ENCODE measurements at places on chromosomes 16 and 17.

DNA sequence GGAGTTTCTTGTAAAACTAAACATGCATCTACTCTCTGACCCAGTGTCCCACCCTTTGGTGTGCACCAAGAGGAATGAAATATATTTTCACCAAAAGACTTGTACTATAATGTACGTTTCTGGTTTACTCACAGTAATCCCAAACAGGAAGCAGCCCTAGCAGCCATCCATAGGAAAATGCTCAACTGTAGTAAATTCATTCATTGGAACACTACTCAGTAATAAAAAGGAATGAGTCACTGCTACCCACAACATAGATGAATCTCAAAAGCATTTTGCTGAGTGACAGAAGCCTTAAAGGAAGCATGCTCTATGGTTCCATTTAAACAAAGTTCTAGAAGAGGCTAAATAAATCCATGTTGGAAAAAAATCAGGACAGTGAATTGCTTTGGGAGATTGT is 37.6 kb upstream of the DHRS7B start:
- no peak for DNase-seq

GRCh38 chr17:75666959-75667790 is at the start of the genes RECQL5 and SAP30BP:
Gene RECQL5, minus strand, starts transcription at chr17:75667154. Its CDS starts 597 bp downstream, at chr17:75666557.
Gene SAP30BP, plus strand, starts transcription at chr17:75667338. Its CDS starts 35 bp downstream, at chr17:75667373.
- peak; percentile 99 for DNase-seq

DNA sequence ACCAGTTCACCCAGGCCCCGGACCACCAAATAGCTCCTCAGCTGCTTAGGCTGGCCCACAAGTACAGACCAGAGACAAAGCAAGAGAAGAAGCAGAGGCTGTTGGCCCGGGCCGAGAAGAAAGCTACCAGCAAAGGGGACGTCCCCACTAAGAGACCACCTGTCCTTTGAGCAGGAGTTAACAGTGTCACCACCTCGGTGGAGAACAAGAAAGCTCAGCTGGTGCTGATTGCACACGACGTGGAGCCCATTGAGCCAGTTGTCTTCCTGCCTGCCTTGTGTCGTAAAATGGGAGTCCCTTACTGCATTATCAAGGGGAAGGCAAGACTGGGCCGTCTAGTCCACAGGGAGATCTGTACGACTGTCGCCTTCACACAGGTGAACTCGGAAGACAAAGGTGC is 15.4 kb downstream of the FOXF1 start:
- DNase-seq: no peak

- DNase-seq: no peak
Observed at GRCh38 chr17:80718428-80718827, 173.8 kb downstream of the RPTOR start.

- DNase-seq: no peak
Observed at GRCh38 chr16:16086653-16087446, 136.4 kb downstream of the ABCC6 start.

GRCh38 chr16:83029467-83029866 is 402.7 kb downstream of the CDH13 start:
- no peak for DNase-seq

DNA sequence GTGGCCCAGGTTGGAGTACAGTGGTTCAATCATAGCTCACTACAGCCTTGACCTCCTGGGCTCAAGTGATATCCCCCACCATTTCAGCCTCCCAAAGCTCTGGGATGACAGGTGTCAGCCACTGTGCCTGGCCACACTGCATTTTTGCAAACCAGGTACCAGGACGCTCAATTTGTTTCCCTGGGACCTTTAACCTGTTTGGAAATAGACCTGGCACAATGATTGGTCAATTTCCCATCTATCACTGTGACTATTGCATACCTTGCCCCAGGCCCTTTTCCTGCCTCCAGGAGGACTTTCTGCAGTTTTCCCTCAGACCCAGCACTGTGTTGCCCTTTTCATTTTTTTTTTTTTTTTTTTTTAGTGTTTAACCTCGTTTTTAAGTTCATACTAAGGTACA is 11.1 kb upstream of the FUS start:
- DNase-seq: no peak

- peak; percentile 97 for DNase-seq
Observed at GRCh38 chr17:75405365-75406221, at the start of gene GRB2. Gene GRB2, minus strand, starts transcription at chr17:75405678. Its CDS starts 12,050 bp downstream, at chr17:75393628.

- DNase-seq: no peak
Observed at GRCh38 chr16:27798241-27798640, 248.3 kb downstream of the KATNIP start.

- DNase-seq: no peak
Observed at GRCh38 chr17:2563543-2563942, 29.9 kb upstream of the PAFAH1B1 start.

Measured in NCI-H460 (cell line).